ENCODE measurements at places on chromosomes 5 and 9.

GRCh38 chr5:67038817-67039603 is 157.6 kb downstream of the CD180 start:
- DNase-seq = no peak

DNA sequence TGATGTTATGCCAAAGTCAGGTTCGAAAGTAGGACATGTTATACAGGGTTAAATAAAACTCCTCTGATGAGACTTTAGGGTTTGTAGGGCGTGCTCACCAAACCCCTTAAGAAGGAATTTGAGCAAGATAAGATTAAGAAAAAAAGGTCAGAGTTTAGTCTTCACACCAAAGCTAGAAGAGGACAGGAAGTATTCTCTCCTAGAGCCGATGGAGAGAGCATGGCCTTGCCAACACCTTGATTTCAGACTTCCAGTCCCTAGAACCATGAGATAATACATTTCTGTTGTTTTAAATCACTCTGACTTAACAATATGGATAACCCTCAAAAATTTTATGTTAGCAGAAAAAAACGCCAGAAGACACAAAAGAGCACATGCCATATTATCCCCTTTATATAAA is 16.3 kb upstream of the PLCXD3 start:
- DNase-seq = no peak

DNA sequence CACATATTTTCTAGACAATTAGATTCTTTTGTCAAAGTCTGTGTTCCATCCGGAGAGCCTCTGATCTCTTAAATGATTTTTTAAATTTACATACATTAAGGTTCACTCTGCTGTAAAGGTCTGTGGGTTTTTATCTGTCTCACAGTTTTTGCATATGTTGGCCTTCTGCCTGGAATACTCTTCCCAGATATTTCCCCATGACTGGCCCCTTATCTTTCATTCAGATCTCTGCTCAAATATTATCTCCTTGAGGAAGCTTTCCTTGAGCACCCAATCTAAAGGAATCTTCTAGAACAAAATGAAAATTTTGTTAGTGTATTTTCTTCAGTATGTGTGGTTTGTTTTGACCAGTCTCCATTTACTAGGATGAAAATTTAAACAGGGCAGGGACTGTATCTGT is 26.3 kb downstream of the FAF2 start:
- no peak for DNase-seq

- no peak for DNase-seq
Observed at GRCh38 chr9:99401680-99402504, 179.8 kb downstream of the SEC61B start.

DNA sequence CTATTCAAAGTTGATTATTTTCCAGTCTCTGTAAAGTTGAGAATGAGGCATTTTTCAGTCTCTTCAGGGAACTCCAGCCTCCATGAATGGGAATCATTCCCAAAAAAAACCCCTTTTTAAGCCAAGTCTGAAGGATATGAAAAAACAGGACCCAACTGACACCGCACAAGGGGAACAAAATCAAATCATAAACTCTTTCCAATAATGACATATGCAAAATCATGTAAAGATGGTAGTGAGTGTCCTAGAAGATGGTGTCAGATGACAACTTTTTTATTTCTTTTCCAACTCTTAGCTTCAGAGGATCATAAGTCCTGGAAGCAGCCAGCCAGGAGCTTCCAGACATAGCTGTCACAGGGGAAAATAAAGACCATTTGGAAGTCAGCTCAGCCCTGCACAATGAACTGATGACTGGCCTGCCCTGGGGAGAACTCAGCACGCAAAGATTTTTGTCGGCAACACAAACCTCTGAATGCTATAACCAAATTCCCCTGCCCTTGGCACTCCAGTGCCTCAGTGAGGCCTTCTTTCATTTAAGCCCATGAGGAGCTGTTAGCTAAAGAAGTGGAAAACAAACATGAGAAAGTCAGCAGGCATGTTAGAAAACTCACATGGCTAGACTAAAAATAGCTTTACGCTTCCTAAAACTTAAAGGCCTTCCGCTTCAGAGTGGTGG is 85.4 kb downstream of the SLC1A3 start:
- peak; percentile 15 for DNase-seq

DNA sequence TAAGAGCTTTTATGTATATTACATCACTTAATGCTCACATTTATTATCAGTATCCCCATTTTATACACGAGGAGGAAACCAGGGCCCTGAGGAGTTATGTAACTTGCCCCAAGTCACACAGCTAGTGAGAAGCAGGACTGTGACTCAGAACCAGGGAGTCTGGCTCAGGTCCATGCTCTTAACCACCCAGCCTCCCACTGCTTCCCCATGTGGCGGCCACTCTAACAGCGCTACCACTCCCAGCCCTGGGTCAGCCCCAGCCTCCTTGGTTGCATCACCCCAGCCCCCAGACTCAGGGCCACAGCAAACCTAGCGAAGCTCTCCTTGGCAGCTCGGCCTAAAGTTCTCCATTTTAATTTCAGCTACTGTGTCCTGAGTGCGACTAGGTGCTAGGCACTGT is 159.1 kb downstream of the PAX5 start:
- DNase-seq = no peak

GRCh38 chr9:89183146-89183545 is 4.5 kb upstream of the SHC3 start:
- DNase-seq = no peak

DNA sequence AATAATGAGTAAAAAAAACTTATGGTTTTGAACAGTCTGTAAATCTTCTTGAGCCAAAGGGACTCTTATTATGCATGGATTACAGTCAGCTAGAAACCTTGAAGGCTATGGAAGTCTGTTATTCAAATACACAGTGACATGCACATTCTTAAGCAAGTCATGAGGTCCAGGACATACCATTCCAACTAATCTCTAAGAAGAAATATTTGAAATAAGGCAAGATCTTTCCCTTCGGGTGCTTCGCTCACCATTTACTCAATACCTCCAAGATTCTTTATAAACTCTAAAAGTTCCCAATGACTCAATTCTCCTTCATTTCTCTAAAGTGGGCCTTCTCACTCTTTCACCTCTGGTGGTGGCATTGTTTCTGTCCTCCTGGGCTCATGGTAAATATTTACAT is 811.0 kb downstream of the NR2F1-AS1 start:
- DNase-seq = peak; percentile 74

GRCh38 chr5:59655693-59656309 is 237.7 kb downstream of the PDE4D start:
- DNase-seq = no peak

- no peak for DNase-seq
Observed at GRCh38 chr5:1850324-1851154, 32.2 kb downstream of the IRX4 start.

- no peak for DNase-seq
Observed at GRCh38 chr5:35129921-35130485, 82.3 kb upstream of the AGXT2 start.

DNA sequence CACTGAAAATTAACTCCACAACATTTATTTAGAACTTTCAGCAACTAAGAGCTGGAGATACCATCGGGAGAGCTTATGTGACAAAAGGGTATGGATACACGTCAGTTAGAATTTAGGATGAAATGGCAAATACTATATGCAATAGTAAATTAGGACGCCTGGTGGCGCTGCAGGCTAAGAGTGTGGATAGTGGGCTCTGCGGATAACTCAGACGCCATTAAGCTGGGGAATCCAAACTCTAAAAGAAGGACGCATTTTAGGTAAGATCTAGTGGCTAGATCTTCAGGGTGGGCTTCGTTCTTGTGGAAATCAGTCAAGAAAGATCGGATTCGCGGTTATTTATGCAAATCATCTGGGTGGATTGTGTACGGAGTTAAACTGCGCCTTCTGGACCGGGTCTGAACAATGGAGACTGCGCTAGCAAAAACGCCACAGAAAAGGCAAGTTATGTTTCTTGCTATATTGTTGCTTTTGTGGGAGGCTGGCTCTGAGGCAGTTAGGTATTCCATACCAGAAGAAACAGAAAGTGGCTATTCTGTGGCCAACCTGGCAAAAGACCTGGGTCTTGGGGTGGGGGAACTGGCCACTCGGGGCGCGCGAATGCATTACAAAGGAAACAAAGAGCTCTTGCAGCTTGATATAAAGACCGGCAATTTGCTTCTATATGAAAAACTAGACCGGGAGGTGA is at the start of gene PCDHB5:
Gene PCDHB5 (plus strand): TSS at position 177 of the 688 bp plus-strand sequence. CDS start 229 bp downstream, at position 406.
- no peak for DNase-seq

DNA sequence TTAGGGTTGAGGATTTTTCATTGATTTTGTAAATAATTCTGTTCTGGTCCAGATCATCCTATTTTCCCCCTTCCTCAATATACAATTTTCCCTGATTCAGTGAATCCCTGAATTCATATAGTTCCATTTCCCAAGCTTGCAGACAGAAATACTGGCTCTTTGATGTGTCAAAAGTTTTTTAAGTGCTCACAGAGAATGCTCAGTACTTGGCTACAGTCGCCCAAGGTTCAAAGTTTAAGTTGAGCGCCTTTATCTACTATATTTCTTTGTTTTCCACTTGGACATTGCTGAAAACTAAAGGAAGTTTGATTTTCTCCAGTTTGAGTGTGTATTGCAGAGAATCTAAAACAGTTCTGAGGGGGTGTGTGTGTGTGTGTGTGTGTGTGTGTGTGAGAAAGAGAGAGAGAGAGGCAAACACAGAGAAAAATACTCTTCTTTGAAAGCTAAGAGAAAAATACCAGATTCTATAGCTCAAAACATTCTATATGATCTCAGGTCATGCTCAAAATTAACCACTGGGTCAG is 136.2 kb upstream of the ACO1 start:
- DNase-seq = no peak

DNA sequence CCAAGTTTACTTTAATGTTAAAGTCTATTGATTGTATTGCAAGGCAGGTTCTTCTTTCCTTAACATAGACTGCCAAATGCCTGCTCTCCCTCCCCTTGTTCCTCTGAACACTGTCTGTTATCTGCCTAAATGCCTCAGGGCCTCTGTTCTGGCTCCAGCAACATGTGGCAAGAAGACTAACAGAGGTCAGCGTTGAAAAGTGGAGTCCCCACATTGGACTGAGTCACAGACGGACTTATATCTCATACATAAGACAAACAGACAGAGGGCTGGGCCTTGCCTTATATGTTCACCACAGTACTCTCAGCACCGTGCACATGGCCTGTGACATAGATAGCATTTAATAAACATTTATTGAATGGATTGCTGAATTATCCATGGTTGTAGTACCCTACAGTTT is 91.4 kb downstream of the TSSK1B start:
- no peak for DNase-seq

- no peak for DNase-seq
Observed at GRCh38 chr5:141969783-141970771, 1.2 kb downstream of the RNF14 start.

- DNase-seq = no peak
Observed at GRCh38 chr5:19713740-19714139, 274.3 kb downstream of the CDH18 start.

DNA sequence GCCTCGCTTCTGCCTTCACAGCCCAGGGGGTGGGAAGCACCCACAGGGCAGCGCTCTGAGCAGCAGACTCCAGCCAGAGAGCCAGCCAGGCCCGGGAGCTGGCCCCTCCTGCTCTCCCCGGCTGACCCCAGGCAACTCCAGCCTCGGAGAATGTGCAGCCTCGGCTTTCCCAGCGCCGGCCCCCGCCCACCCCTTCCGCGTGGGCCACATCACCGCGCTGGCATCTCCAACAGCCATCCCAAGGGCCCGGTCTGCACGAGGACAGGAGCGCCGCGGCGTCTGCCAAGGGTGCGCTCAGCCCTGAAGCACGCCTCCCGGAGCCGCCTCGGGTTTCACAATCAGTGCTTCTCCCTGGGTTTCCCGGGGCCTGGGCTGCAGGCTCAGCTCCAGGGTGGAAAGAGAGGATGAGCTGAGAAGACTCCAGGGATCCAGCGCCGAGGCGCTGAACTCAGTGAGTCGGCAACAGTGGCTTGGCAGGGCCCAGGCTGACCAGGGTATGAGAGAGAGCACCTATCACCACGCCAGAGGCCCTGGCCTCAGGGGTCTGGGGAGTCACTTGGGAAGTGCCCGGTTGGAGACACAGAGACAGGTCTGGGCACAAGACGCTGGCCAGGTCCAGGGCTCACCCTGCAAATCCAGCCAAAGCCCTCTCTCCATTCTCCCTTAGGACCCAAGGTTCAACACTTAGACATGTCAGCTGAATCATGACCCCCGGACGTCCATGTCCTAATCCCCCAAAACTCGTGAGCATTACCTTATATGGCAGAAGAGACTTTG is 79.6 kb downstream of the ADAMTS2 start:
- DNase-seq = peak; percentile 99

DNA sequence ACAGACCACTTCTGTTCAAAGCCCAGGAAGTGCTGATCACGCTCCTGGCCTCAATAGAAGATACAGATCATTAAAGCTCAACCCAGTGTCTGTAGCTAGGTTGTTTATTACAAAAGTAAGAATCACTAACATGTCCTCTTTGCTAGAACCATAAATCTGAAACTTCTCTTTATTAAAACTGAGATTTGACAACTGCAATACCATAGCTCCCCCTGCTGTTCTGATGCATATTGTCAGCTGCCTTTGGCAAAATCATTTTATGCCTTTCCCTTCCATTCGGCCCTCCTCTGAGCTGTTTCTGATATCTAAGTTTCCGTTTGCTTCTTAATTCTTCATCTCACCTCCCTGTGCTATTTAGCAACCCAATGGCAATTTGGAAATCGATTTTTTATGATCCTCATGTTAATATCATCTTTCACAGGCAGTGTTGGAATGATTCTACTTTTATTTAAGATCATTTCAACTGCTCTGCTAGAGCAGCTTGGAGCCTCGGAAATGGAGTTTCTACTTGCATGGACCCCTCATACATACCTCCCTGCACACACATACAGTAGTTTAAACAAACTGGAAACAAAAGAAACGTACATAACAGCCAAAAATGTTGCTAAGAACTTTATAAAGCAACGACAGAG is 998.8 kb downstream of the MAT2B start:
- DNase-seq = peak; percentile 24

- DNase-seq = no peak
Observed at GRCh38 chr5:122907276-122907675, 61.9 kb downstream of the SNX24 start.

GRCh38 chr9:113154471-113154870 is 3.7 kb downstream of the SLC31A2 start:
- DNase-seq = peak; percentile 18

DNA sequence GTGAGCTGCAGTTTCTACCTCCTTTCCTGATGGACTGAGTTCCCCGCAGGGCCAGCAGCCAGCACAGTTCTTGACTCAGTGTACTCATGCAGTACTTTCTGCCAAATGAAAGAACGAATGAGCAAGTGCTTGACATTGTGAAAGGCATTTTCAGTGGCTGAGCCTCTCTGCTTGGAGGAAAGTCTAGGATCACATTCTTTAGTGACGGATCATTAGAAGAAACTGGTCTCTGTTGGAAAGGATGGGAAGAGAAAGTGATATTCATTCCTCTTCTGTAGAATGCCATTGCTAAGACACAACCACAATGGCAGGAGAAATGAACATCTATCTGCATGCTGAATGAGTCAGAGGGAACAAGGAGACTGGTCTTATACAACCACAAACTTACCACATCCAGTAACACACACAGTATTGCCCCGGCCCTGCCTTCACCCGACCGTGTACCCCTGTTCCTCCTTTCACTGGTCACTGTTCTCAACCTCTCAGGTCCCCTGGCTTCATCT is 206.9 kb downstream of the CRB2 start:
- DNase-seq = peak; percentile 83

- no peak for DNase-seq
Observed at GRCh38 chr5:113240951-113241726, 193.7 kb downstream of the TSSK1B start.

- DNase-seq = peak; percentile 13
Observed at GRCh38 chr5:58940446-58940845, 357.6 kb downstream of the RAB3C start.

GRCh38 chr5:126970517-126971017 is 59.8 kb downstream of the MARCHF3 start:
- DNase-seq = peak; percentile 85

GRCh38 chr9:129427149-129427548 is 193.8 kb downstream of the C9orf50 start:
- no peak for DNase-seq

Data from fibroblast of gingiva (primary cell).